ENCODE measurements at places on chromosomes 1 and 21.

DNA sequence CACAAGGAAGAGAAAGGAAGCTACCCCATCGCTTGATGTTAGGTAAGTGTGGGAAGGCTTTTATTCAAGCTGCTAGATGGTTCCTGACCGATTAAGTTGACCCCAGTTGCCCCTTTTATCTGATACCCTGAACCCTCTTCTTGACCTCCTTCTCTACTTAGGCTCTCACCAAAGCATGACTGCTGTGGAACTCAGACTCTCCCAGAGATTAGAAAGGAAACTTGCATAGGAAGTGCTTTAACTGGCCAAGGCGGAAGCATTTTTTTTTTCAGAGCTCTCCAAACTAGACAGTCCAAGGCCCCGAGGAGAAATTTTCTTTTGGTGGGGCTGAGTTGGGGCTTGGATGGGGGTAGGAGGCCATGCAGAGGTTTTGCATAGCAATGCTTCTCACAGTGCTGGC, 101.3 kb upstream of the USP24 start:
- no peak for DNase-seq

DNA sequence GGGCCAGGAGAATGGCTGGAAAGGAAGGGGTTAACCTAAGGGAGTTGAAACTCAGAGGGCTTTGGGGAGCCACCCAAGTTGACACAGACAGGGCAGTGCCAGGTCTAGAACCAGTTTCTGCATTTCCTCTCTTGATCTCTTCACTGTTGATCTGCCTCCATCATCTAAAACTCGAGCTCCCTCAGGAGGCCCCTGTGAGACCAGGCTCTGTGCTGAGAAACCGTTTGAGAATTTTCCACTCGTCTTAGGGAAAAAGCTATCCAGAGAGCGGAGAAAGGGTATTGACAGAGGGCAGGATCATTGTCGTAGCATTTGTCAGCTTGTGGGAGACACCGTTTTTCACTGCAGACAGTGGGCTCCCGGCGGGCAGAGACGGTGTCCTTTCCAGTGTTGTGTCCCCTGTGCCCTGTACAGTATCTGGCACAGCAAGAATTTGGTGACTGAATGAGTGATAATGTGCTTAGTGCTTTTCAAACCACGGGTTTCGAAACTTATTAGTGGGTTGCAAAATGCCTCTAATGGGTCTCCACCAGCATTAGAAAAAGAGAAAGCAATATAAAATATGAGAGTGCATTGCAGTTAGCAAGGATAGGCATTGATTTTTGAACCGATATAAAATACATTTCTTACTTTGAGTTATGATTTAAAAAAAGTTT, 31.1 kb downstream of the PROK1 start:
- no peak for DNase-seq

DNA sequence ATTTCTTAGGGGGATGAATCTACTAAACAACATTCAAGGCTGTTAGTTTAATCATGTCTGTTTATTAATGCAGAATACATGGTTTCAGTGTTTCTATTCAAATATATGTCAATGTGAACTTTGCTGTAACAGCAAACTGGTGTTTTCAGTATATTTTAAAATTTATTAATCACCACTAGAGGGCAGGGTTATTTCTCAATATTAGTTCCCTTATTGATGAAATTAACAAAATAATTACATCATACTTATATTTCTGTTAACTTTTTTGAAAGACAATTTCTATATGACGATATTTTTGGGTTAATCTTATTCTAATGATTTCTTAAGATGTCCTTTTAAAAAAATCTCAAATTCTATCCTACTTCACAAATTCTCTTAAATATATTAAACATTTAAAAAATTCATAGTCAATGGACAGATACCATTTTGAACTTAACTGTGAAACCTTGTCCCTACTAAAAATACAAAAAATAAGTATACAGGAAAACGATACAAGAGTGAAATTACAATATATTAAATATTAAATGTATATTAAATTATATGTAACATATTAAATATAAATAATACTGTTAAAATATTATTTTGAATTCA, 1034.1 kb upstream of the PRMT6 start:
- DNase-seq = no peak

- DNase-seq = no peak
Observed at GRCh38 chr1:23116921-23117699, 51.5 kb downstream of the LUZP1 start.

GRCh38 chr1:227424159-227424680, 105.9 kb upstream of the CDC42BPA start:
- DNase-seq = no peak

GRCh38 chr1:63799820-63800219, 26.0 kb downstream of the ROR1 start:
- no peak for DNase-seq

DNA sequence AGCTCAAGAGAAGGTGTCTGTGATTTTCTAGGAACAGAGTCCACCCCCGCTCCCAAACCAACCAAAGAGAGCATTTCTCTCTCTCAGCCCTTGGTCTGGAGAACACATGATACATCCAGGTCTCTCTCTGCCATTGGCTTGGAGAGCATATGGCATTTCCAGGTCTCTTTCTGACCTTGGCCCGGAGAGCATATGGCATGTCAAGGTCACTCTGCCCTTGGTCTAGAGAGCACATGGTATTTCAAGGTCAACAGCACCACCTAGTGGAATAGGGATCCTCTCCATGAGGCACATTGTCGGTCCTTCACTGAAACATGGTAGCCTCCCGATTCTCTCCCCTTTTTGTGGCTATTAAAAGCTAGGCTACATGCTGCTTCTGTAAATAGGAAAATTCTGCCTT, 437.7 kb upstream of the OLFM3 start:
- no peak for DNase-seq

- no peak for DNase-seq
Observed at GRCh38 chr1:2544875-2545640, 11.1 kb upstream of the TNFRSF14 start.

DNA sequence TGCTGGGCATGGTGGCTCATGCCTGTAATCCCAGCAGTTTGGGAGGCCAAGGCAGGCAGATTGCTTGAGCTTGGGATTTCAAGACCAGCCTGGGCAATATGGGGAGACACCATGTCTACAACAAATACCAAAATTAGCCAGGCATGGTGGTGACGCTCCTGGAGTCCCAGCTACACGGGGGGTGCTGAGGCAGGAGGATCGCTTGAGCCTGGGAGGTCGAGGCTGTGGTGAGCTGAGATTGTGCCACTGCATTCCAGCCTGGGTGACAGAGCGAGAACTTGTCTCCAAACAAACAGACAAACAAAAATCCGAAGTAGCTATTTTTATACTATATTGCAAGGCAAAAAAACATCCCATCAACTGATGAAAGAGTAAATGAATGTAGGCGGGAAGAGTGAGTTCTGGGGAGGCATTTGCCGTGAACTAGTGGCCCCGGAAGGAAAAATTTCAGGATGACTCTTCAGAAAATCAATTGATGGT, 40.6 kb downstream of the NCMAP start:
- DNase-seq = no peak

- no peak for DNase-seq
Observed at GRCh38 chr21:28892199-28893111, 100.2 kb downstream of the LTN1 start.

- DNase-seq = no peak
Observed at GRCh38 chr21:32315511-32316281, 17.0 kb downstream of the MRAP start.

GRCh38 chr1:26858891-26859640, 3.9 kb upstream of the SFN start:
- DNase-seq = no peak

- DNase-seq = no peak
Observed at GRCh38 chr1:173354937-173355280, 122.2 kb upstream of the PRDX6 start.

DNA sequence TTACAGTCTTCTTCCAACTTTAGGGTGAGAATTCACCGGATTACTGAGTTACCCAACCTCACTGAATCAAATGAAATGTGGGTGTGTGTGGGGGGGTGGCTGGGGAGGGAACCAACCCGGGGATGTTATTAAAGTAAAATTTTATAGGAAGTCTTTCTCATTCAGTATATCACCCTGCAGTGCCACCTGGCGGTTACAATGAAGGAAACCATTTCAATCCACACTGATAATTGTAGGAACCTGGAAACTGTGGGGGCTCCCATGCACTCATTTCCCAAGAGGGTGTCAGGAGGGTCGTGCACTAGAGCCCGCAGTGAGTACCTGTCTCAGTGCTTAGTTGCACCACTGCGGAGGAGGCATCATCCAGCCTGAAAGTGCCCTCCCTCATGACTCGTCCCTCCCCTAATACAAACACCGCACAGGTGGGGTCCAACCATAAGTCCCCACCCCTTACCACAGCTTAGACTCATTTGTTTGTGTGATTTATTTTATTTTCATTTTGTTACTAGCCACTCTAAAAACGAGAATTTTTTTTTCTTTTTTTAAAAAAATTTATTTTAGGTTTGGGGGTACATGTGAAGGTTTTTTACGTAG, 29.1 kb upstream of the IGSF5 start:
- DNase-seq = no peak

GRCh38 chr1:198171667-198172540, 15.1 kb downstream of the NEK7 start:
- DNase-seq = no peak

DNA sequence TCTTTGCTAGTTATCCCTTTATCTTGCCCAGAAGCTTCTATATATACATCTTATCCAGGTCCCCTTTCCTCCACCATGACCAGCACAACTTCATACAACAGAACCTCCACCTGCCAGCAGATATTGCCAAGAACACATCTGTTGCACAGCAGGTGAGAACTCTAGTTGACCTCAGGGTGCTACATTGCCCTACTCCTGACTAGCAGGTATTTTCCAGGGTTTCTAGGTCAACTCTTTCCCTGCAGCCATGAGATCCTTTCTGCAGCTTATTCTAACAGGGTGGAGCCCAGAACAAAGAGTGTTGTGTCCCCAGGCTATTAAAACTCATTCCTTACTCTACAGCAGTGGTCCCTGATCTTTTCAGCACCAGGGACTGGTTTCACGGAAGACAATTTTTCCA, 319.5 kb downstream of the PRDM2 start:
- no peak for DNase-seq

DNA sequence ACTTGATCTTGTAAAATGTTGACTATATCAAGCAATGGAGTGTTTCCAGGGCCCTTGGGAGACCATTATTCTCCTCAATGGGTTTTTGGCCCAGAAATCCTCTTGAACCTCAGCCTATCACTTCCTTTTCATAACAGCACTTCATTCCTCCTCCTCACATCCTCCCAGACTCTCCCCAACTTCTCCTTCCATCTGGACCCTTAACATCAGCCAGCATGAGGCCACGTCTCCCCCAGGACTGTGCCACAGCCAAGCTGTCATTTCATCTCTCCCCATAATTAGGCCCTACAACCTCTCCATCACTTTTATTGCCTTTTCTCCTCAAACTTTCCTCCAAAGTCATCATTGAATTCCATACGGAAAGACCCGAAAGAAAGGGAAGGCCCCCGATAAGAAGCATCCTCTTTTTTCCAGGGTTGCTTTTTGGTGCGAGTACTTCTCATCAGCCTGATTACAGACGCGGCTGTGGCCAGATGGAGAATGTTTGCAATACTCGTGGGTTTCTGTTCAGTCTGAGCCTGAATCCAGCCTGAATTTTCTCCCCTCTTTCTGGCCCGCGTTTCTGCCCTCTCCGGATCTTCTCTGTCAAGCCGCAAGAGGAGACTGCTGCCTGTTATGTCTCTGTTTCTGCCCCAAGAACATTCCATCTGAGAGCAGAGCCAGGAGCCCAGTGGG, 52.7 kb upstream of the SLC25A33 start:
- no peak for DNase-seq

GRCh38 chr1:2181271-2181670, 13.3 kb downstream of the FAAP20 start:
- DNase-seq = no peak

- DNase-seq = no peak
Observed at GRCh38 chr1:206015071-206015470, 8.6 kb downstream of the CTSE start.

- no peak for DNase-seq
Observed at GRCh38 chr1:205064301-205064700, 20.0 kb downstream of the TMEM81 start.

DNA sequence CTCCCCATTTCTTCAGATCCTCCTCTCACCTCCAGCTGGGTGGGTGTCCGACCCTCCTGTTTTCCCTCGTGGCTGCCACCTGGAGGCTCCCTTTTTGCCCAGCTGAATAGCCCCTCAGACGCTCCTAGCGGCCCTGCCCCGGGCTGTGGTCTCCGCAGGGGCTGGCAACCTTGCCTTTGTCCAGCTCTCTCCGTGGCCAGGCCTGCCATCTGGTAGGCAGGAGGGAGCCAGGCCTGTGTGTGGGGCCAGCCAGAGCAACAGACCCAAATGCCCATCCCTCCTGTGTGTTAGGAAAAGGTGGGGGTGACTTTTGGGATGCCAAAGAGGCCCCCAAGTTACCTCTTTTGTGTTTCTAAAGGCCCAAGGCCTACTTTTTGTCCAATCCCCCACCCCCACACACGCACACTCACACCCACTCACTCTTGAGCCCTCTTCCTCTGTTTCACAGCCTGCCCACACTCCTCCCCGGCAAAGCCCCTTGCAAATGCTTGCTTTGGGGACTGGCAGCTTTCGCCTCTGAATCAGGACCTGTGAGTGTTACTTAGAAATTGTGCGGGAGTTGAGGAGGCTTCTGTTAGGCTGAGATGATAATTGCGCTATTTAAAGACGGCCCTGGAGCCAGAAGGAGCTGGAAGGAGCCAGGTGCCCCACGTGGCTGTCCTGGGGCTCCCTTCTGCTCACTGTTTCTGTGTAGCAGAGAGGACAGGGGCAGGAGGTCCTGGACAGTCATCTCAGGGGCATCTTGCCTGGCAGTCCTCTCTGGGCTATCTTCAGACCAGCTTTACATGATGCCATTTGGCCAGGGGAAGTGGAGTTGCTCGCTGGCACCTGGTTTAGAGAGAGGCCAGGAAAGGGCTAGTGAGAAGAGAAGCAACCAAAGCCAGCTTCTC, 9.1 kb downstream of the PPFIA4 start:
- DNase-seq = no peak

GRCh38 chr21:34020005-34020847, 53.2 kb upstream of the MRPS6 start:
- no peak for DNase-seq

GRCh38 chr1:52060822-52061221, 4.7 kb downstream of the BTF3L4 start:
- no peak for DNase-seq

DNA sequence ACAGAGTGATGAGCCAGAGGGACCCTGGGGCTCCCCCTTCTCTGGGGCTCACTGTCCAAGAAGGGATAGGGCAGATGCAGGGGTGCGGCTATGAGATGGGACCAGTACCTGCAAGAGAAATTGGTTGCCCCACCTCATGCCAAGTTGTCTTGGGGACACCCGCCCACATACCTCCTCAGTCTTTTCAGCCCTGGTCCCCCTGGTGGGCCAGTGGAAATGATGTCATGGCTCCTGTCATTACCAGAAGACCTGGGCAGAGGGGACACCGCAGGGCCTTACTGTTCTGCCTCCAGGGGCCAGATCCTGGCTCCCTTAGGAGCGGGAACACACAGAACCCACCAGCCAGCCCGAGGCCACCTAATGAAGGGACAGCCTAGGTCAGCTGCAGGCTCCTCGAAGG, 63.2 kb downstream of the CDK18 start:
- no peak for DNase-seq

DNA sequence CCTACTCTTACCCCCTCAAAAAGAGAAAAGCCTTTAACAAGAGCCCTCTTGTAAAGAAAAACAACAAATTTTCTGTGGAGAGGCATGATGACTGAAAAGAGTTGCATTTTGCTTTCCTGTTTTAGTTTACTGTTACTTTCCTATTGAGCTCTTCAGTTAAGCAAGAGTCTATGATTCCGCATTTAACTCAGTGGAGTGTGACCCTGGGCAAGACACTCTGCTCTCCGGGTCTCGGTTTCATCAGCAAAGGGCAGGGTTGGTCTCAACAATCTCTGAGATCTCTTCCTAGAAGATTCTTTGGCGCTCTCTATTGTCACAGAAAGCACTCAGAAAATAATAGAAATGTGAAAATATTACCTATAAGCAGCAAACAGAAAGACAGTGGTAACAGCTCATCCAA, 175.7 kb downstream of the TGFBR3 start:
- no peak for DNase-seq
